ENCODE measurements at places on chromosomes 4 and X. TPM values are rescaled to one million over a fixed set of nuclear protein-coding genes. Genes with fewer than 3 reads are reported as not detected.

GRCh38 chrX:151801980-151802379 is 67.4 kb downstream of the CNGA2 start:
- peaks cover 5% of the 10 kb centered on the region for H3K4me1 ChIP-seq
- no peaks in the 10 kb centered on the region for H3K27me3 ChIP-seq
- H3K4me3 ChIP-seq, result no peak overlapping the region
- peak; percentile 40 for DNase-seq

GRCh38 chrX:69808375-69808774 is 192.5 kb downstream of the EDA start:
- H3K27ac ChIP-seq, result no peak overlapping the region
- DNase-seq, result no peak
- no peak overlapping the region for H3K4me3 ChIP-seq
- no peaks in the 10 kb centered on the region for H3K36me3 ChIP-seq

- peak overlapping the region; percentile 80 for H3K27ac ChIP-seq
- peaks cover 19% of the 10 kb centered on the region for H3K4me1 ChIP-seq
- peak overlapping the region; percentile 16 for H3K4me3 ChIP-seq
- H3K36me3 ChIP-seq, result no peaks in the 10 kb centered on the region
- H3K27me3 ChIP-seq, result no peaks in the 10 kb centered on the region
These were observed 5.4 kb upstream of the ADGRG2 start for GRCh38 chrX:19127649-19128168.

- no peak for DNase-seq
- no peaks in the 10 kb centered on the region for H3K36me3 ChIP-seq
- no peaks in the 10 kb centered on the region for H3K27me3 ChIP-seq
- no peaks in the 10 kb centered on the region for H3K4me1 ChIP-seq
- no peak overlapping the region for H3K27ac ChIP-seq
These were observed 30.8 kb downstream of the DAPP1 start for GRCh38 chr4:99847362-99847976.

- DNase-seq, result no peak
- no peaks in the 10 kb centered on the region for H3K36me3 ChIP-seq
- H3K4me1 ChIP-seq, result no peaks in the 10 kb centered on the region
- H3K27me3 ChIP-seq, result no peaks in the 10 kb centered on the region
- no peak overlapping the region for H3K4me3 ChIP-seq
These were observed 282.6 kb upstream of the PPARGC1A start for GRCh38 chr4:24172406-24172805.

DNA sequence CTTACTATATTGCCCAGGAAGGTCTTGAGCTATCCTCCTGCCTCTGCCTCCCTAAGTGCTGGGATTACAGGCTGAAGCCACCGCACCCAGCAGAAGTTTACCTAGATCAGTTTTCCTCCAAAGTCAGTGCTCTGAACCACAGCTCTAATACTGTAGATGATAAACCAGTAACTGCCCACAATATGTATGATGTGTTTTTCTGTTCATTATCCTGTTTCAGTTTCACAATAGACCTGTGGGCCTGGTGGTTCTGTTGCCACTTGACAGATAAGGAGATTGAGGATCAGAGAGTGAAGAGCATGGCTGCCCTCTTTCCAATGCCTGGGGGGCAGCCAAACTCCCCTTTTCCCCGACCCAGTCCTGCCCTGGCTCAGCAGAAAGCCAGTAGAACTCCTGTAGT is 87.0 kb downstream of the EFNB1 start:
- H3K27ac ChIP-seq, result no peak overlapping the region
- no peaks in the 10 kb centered on the region for H3K4me1 ChIP-seq
- no peak for DNase-seq

GRCh38 chr4:55807556-55807955 is 12.0 kb upstream of the EXOC1L start:
- H3K36me3 ChIP-seq, result no peaks in the 10 kb centered on the region
- H3K4me3 ChIP-seq, result no peak overlapping the region
- no peaks in the 10 kb centered on the region for H3K27me3 ChIP-seq
- H3K4me1 ChIP-seq, result no peaks in the 10 kb centered on the region
- DNase-seq, result no peak

DNA sequence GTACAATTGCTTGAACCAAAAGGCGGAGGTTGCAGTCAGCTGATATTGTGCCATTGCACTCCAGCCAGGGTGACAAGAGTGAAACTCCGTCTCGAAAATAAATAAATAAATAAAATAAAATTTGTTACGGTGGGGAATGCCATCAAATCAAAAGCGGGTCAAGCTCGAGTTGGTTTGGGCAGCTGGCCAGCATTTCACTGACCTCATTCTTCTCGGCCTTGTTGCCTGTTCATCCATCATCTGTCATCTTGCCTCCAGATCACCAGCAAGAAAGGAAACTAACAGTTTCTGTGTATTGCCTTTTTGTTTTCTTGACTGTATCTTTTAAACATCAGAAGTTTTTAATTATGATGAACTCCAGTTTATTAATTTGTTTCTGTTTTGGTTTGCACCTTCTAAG is 31.5 kb upstream of the KLHL2 start:
- H3K36me3 ChIP-seq, result no peaks in the 10 kb centered on the region
- H3K27ac ChIP-seq, result no peak overlapping the region
- H3K27me3 ChIP-seq, result no peaks in the 10 kb centered on the region
- DNase-seq, result no peak
- no peak overlapping the region for H3K4me3 ChIP-seq

PAGE2B gene
- total RNA-seq, result not detected

LDOC1 gene
- total RNA-seq, result 26.9 TPM

GRCh38 chr4:114249561-114249960 is 270.1 kb upstream of the ARSJ start:
- no peak overlapping the region for H3K27ac ChIP-seq
- H3K27me3 ChIP-seq, result no peaks in the 10 kb centered on the region
- H3K4me1 ChIP-seq, result no peaks in the 10 kb centered on the region

UGT2B10 gene
- total RNA-seq, result not detected

DNA sequence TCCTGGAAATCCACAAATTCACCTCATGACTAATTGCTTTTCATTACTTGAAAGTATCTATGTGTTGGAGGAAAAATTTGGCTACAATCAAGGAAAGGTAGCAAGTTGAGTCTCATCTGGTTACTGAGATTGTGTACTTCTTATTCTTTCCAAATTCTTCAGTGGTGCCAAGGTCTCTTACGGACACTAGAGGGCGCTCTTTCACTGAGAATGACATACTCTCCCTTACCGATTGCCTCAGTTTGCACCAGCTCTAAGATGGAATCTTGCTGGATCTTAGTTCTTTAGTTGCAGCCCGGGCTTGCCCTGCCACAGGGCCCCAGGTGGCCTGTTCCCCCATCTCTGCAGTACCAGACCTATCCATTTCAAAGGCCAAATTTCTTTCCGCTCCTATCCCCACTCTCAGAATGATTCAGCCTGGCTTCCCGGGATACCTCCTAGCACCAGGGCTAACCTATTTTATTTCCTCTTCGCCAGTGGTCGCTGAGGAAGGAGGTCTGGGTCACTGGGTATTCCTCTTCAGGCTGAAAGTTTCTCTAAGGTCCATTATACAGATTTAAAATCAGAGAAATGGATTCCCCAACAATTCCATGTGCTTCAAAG is 24.6 kb upstream of the GPR50 start:
- H3K4me3 ChIP-seq, result no peak overlapping the region
- H3K27me3 ChIP-seq, result peaks cover 36% of the 10 kb centered on the region
- DNase-seq, result peak; percentile 71
- no peaks in the 10 kb centered on the region for H3K36me3 ChIP-seq
- peaks cover 5% of the 10 kb centered on the region for H3K4me1 ChIP-seq

GRCh38 chr4:152050106-152050505 is 289.3 kb upstream of the GATB start:
- no peak for DNase-seq
- no peaks in the 10 kb centered on the region for H3K27me3 ChIP-seq
- H3K36me3 ChIP-seq, result no peaks in the 10 kb centered on the region
- no peak overlapping the region for H3K4me3 ChIP-seq
- H3K27ac ChIP-seq, result no peak overlapping the region
- peaks cover 9% of the 10 kb centered on the region for H3K4me1 ChIP-seq

- no peaks in the 10 kb centered on the region for H3K36me3 ChIP-seq
- H3K4me3 ChIP-seq, result no peak overlapping the region
- no peak overlapping the region for H3K27ac ChIP-seq
- no peaks in the 10 kb centered on the region for H3K4me1 ChIP-seq
- H3K27me3 ChIP-seq, result no peaks in the 10 kb centered on the region
These were observed 224.0 kb downstream of the FAM47A start for GRCh38 chrX:33908074-33908473.

SLC7A11 gene
- total RNA-seq, result 153 TPM

DNA sequence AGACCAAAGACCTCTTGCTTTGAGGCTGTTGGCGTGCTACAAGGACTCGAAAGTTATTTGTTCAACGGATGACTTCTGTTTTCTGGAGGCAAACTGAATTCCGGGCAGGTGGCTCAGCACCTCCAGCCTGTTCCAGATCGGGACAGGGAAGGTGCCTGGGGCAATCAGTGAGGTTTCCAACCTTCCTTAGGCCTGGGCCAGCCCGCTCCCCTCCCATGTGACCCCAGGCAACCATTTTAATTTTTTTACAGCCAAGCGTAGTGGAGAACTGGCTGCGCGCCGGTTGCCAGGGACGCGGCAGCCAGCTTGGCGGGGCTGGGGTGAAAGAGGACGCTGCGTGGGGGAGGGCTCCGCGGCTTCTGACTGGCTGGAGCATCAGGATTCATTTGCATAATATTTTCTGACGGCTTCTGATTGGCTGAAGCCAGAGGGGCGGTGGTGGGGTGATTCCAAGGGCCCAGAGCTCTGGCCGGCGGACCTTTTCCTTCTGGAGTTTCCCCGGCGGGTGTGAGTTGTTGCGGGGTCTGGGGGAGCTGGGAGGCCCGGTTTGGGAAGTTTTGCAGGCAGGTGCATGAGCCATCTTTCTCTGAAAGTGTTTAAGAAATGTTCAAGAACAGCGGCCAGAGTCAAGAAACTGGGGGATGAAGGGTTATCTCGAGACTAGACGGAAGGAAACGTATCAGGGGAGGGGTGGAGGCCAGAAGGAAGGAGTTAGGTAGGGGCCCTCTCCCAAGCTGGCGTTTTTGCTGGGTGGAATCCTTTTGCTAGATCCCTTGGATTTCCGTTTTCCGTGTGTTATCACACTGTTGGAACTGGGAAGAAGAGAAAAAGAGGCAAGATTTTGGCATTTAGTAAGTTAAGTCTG is at the start of gene MID1IP1:
TSS of gene MID1IP1 (plus strand) at position 479 of the 865 bp plus-strand sequence. CDS start 3,488 bp downstream, outside the sequence.
- peaks cover 27% of the 10 kb centered on the region for H3K27me3 ChIP-seq
- peak within 1 kb of the TSS; percentile 97 for H3K27ac ChIP-seq
- H3K4me3 ChIP-seq, result peak within 1 kb of the TSS; percentile 83
- DNase-seq, result peak; percentile 89

DNA sequence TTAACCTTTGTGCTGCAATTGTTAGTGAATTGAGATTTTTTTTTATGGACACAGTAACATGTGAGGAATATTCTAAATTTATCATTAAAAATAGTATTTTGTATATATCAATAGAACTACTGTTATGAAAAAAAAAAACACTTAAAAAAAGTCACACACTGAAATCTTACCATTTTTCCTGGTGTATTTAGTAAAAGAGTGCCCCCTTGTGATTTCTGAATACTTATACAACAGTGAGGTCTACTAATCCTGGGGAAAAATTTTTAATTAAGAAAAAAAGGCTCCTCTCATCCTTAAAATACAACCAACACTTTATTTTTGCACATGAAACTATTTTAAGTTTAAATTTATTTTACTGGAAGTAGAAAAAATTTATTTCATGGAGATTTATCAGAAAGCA is 56.4 kb upstream of the SPOCK3 start:
- no peaks in the 10 kb centered on the region for H3K27me3 ChIP-seq
- DNase-seq, result peak; percentile 33
- no peak overlapping the region for H3K4me3 ChIP-seq
- H3K4me1 ChIP-seq, result no peaks in the 10 kb centered on the region
- H3K27ac ChIP-seq, result no peak overlapping the region

GRCh38 chr4:101018836-101019235 is 328.5 kb downstream of the PPP3CA start:
- peaks cover 33% of the 10 kb centered on the region for H3K4me1 ChIP-seq
- peak overlapping the region; percentile 96 for H3K27ac ChIP-seq
- DNase-seq, result no peak
- no peak overlapping the region for H3K4me3 ChIP-seq
- H3K27me3 ChIP-seq, result no peaks in the 10 kb centered on the region
- H3K36me3 ChIP-seq, result peaks cover 21% of the 10 kb centered on the region

LAS1L gene
- 42.2 TPM for total RNA-seq

GRCh38 chr4:23001478-23001877 is 308.7 kb downstream of the GBA3 start:
- no peak overlapping the region for H3K27ac ChIP-seq
- no peaks in the 10 kb centered on the region for H3K36me3 ChIP-seq
- H3K27me3 ChIP-seq, result no peaks in the 10 kb centered on the region

- H3K27me3 ChIP-seq, result peaks cover 38% of the 10 kb centered on the region
- H3K4me1 ChIP-seq, result no peaks in the 10 kb centered on the region
- no peak overlapping the region for H3K27ac ChIP-seq
- H3K36me3 ChIP-seq, result no peaks in the 10 kb centered on the region
- DNase-seq, result peak; percentile 44
These were observed 19.2 kb upstream of the BRS3 start for GRCh38 chrX:136468391-136469103.

TAF7L gene
- not detected for total RNA-seq

GRCh38 chr4:41069838-41070237 is 144.5 kb downstream of the APBB2 start:
- no peak for DNase-seq
- H3K4me1 ChIP-seq, result peaks cover 28% of the 10 kb centered on the region
- H3K36me3 ChIP-seq, result peaks cover 32% of the 10 kb centered on the region
- no peaks in the 10 kb centered on the region for H3K27me3 ChIP-seq

GRCh38 chr4:156778606-156779005 is 193.0 kb downstream of the PDGFC start:
- peaks cover 47% of the 10 kb centered on the region for H3K4me1 ChIP-seq
- DNase-seq, result peak; percentile 76
- H3K36me3 ChIP-seq, result peaks cover 7% of the 10 kb centered on the region
- no peaks in the 10 kb centered on the region for H3K27me3 ChIP-seq
- H3K4me3 ChIP-seq, result no peak overlapping the region

GRCh38 chr4:133620555-133620954 is 471.5 kb downstream of the PCDH10 start:
- H3K27me3 ChIP-seq, result no peaks in the 10 kb centered on the region
- H3K4me3 ChIP-seq, result no peak overlapping the region
- no peaks in the 10 kb centered on the region for H3K36me3 ChIP-seq

- no peaks in the 10 kb centered on the region for H3K27me3 ChIP-seq
- H3K27ac ChIP-seq, result no peak overlapping the region
- no peak for DNase-seq
- H3K4me3 ChIP-seq, result no peak overlapping the region
- no peaks in the 10 kb centered on the region for H3K36me3 ChIP-seq
These were observed 15.1 kb upstream of the MAD2L1 start for GRCh38 chr4:120081726-120082125.

RAB9B gene
- 0.07 TPM for total RNA-seq
